Thymus (tissue), 14 donors: ENCODE measurements at places on chromosomes 4 and X. TPM values are rescaled to one million over a fixed set of nuclear protein-coding genes. Genes with fewer than 3 reads are reported as not detected.

WNK3 gene
- total RNA-seq, result 1.9 TPM

NPNT gene
- total RNA-seq, result 22.2 TPM

CCDC120 gene
- total RNA-seq, result 0.71 TPM

SERTM2 gene
- total RNA-seq, result 0.14 TPM

DNA sequence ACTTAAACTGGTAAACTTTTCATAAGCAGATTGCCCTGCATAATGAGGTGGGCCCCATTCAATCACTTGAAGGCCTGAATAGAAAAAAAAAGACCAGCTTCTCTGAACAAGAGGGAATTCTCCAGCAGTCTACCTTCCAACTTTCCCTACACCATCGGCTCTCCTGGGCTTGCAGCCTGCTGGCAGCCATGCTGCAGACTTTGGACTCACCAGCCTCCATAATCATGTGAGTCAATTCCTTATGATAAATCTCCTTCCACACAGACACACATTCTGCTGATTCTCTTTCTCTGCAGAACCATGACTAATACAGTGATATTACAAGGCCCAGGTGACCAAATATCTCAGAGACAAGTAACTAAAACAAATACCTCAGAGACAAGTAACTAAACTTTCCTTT lies 113.8 kb upstream of the WDR17 start:
- no peak overlapping the region for H3K4me3 ChIP-seq
- H3K4me1 ChIP-seq, result no peaks in the 10 kb centered on the region
- no peaks in the 10 kb centered on the region for H3K36me3 ChIP-seq
- H3K27ac ChIP-seq, result no peak overlapping the region
- DNase-seq, result no peak

- no peak overlapping the region for H3K4me3 ChIP-seq
- peaks cover 7% of the 10 kb centered on the region for H3K4me1 ChIP-seq
- H3K27me3 ChIP-seq, result no peaks in the 10 kb centered on the region
- DNase-seq, result no peak
These were observed 181.2 kb upstream of the ETNPPL start for GRCh38 chr4:108943976-108944591.

GRCh38 chrX:41289095-41289494 lies 44.9 kb upstream of the DDX3X start:
- no peak for DNase-seq
- no peaks in the 10 kb centered on the region for H3K27me3 ChIP-seq
- no peaks in the 10 kb centered on the region for H3K4me1 ChIP-seq
- no peak overlapping the region for H3K27ac ChIP-seq
- no peaks in the 10 kb centered on the region for H3K36me3 ChIP-seq

DNA sequence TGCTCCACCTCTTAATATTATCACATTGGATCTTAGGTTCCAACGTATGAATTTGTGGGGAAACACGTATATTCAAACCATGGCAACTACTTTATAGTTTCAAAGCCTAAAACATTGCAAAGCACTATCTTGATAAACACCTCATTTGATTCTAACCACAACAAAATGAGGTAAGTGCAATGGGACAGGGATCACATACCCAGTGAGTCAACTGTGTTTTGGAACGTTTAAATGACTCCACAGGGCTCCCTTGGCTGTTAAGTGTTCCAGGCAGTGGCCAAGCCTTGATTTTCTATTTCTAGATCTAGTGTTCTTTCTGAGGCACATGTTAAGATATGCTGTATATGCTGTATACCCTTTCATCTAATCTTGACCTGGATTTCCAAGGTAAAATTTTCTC lies 54.5 kb upstream of the C1QTNF7 start:
- no peaks in the 10 kb centered on the region for H3K4me1 ChIP-seq
- no peak overlapping the region for H3K27ac ChIP-seq
- no peak overlapping the region for H3K4me3 ChIP-seq
- H3K27me3 ChIP-seq, result no peaks in the 10 kb centered on the region
- DNase-seq, result no peak

- no peak for DNase-seq
- no peaks in the 10 kb centered on the region for H3K4me1 ChIP-seq
- H3K4me3 ChIP-seq, result no peak overlapping the region
- H3K36me3 ChIP-seq, result no peaks in the 10 kb centered on the region
These were observed 119.8 kb downstream of the ZNF330 start for GRCh38 chr4:141340458-141340857.

DNA sequence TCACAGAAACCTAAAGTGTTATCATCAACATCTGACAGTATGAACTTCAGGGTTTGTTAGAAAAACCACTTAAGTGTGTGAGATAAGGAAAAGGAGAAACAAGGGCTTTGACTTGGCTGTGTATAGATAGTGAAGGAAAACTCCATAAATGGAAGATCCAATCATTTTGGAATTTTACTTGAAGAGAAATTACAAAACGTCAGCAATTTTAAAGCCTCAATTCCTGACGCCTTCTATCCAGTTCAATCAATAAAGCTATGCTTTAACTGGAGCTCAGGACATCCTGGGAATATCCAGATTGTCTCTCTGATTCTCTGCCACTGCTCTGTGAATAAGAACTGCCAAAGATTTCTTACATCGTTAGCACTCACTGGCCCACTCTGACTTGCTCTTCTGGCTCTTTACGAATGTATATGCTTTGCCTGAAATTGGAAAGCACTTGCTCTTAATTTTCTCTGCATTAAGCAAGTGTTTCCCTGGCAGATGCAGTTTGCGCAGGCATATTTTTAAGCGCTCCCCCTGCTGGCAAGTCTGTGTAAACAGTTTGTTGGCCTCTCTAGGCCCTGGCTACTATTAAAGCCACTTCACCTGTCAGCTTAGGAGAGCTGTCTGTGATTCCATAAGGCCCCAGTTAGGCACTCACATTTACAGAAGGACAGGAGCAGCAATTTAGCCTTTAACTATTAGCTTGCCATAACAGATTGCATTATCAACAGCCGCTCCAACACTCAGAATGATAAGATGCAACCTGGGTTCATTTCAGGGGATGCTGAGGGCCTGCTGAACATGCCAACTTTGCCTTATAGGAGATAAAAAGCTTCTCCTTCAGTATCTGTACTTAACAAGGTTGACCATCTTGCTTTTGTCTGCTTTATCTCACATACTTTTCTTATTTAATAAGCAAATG lies 251.4 kb upstream of the DDX53 start:
- no peaks in the 10 kb centered on the region for H3K4me1 ChIP-seq
- H3K4me3 ChIP-seq, result no peak overlapping the region
- H3K27ac ChIP-seq, result no peak overlapping the region
- DNase-seq, result peak; percentile 49
- H3K27me3 ChIP-seq, result no peaks in the 10 kb centered on the region

DNA sequence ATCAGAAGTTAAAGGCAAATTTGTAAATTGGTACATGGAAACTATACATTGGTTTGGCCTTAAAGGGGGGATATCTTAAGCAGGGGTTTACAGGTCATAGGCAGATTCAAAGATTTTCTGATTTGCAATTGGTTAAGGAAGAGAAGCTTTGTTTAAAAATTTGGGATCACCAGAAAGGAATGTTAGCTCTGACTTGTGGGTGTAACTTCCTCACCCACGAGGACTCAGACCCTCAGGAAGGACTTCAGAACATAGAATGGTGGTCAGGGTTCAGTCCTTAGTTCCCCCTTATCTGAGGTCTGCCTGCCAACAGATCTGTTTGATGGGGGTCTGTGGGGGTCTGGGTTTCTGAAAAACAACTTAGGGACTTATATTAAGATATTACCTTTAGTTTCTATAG lies 427.4 kb upstream of the DIPK2B start:
- no peaks in the 10 kb centered on the region for H3K36me3 ChIP-seq
- no peaks in the 10 kb centered on the region for H3K27me3 ChIP-seq
- no peak overlapping the region for H3K27ac ChIP-seq
- no peak for DNase-seq

GRCh38 chr4:145035494-145036136 lies 62.4 kb downstream of the ANAPC10 start:
- no peak for DNase-seq
- peaks cover 14% of the 10 kb centered on the region for H3K4me1 ChIP-seq
- H3K27me3 ChIP-seq, result no peaks in the 10 kb centered on the region

GRCh38 chrX:115564243-115564642 lies 3.3 kb downstream of the PLS3 start:
- H3K36me3 ChIP-seq, result no peaks in the 10 kb centered on the region
- H3K4me1 ChIP-seq, result no peaks in the 10 kb centered on the region
- no peak overlapping the region for H3K4me3 ChIP-seq
- no peaks in the 10 kb centered on the region for H3K27me3 ChIP-seq
- no peak overlapping the region for H3K27ac ChIP-seq

DNA sequence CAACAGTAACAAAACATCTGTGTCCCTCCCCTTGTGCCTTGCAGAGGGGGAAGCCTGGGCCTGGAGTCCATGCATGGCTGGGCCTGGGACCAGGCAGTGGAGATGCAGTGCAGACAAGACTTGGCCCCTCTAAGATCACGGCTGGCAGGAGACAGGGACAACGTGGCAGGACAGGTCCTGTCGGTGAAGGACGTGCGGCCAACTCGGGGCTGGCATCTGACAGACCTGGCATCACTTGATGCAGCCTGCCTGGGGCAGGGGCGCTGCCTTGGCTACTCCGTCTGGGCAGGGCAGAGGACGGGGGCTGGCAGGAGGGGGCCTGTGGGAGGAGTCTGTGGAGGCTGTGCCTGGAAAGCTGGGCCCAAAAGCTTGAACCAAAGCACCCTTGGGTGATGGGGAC lies 112.1 kb downstream of the CPZ start:
- no peak overlapping the region for H3K27ac ChIP-seq
- H3K36me3 ChIP-seq, result no peaks in the 10 kb centered on the region
- H3K27me3 ChIP-seq, result no peaks in the 10 kb centered on the region
- no peak for DNase-seq
- no peak overlapping the region for H3K4me3 ChIP-seq

GRCh38 chr4:72629540-72629939 lies 60.5 kb upstream of the ADAMTS3 start:
- H3K4me1 ChIP-seq, result no peaks in the 10 kb centered on the region
- H3K27me3 ChIP-seq, result no peaks in the 10 kb centered on the region
- DNase-seq, result no peak
- no peaks in the 10 kb centered on the region for H3K36me3 ChIP-seq
- H3K27ac ChIP-seq, result no peak overlapping the region

- H3K36me3 ChIP-seq, result no peaks in the 10 kb centered on the region
- no peak for DNase-seq
- no peaks in the 10 kb centered on the region for H3K4me1 ChIP-seq
- H3K27me3 ChIP-seq, result no peaks in the 10 kb centered on the region
These were observed 40.8 kb upstream of the GRPR start for GRCh38 chrX:16082470-16083085.

DNA sequence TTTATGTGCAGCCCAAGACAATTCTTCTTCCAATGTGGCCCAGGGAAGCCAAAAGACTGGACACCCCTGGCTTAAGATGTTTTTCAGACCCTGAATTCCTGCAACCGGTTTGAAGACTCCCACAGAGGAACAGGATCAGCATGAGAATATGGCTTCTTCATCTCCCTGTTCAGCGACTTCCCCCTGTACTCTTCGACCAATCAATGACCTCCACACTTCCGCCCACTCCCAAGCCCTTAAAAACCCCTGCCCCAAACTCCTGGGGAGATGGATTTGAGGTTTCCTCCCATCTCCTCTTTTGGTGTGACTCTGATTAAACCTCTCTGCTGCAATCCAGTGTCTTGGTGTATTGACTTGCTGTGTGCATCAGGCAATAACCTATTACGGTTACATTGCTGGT lies 344.4 kb downstream of the NR3C2 start:
- H3K36me3 ChIP-seq, result no peaks in the 10 kb centered on the region
- H3K27ac ChIP-seq, result no peak overlapping the region
- no peaks in the 10 kb centered on the region for H3K4me1 ChIP-seq
- DNase-seq, result no peak
- no peaks in the 10 kb centered on the region for H3K27me3 ChIP-seq

- no peak for DNase-seq
- H3K27me3 ChIP-seq, result no peaks in the 10 kb centered on the region
- H3K27ac ChIP-seq, result no peak overlapping the region
- no peak overlapping the region for H3K4me3 ChIP-seq
These were observed 1057.0 kb upstream of the SLIT2 start for GRCh38 chr4:19194672-19195071.

- no peak overlapping the region for H3K27ac ChIP-seq
- no peaks in the 10 kb centered on the region for H3K36me3 ChIP-seq
- peaks cover 77% of the 10 kb centered on the region for H3K27me3 ChIP-seq
These were observed 2.8 kb upstream of the CPLX1 start for GRCh38 chr4:828641-829271.

DNA sequence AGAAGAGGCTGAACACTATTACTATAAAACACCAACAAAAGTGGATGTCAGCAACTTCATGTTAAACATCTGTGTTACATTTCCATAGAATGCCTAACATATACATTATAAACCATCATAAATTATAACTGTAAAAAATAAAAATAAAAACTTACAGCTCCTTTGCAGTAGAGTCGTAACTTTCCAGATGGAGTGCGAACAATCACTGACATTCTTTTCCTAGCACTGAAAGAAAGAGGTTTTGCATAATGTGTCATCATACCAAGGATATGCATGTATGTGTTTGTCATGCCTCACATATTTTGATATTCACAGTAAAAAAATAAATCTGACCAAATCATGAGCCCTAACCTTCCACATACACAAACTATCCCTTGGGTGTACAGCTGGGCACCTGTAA lies 113.1 kb downstream of the ATP8A1 start:
- DNase-seq, result no peak
- no peak overlapping the region for H3K27ac ChIP-seq
- H3K27me3 ChIP-seq, result no peaks in the 10 kb centered on the region

GRCh38 chr4:169272265-169272886 lies 1.6 kb upstream of the SH3RF1 start:
- no peak overlapping the region for H3K4me3 ChIP-seq
- no peaks in the 10 kb centered on the region for H3K27me3 ChIP-seq
- peaks cover 15% of the 10 kb centered on the region for H3K4me1 ChIP-seq
- no peaks in the 10 kb centered on the region for H3K36me3 ChIP-seq

DNA sequence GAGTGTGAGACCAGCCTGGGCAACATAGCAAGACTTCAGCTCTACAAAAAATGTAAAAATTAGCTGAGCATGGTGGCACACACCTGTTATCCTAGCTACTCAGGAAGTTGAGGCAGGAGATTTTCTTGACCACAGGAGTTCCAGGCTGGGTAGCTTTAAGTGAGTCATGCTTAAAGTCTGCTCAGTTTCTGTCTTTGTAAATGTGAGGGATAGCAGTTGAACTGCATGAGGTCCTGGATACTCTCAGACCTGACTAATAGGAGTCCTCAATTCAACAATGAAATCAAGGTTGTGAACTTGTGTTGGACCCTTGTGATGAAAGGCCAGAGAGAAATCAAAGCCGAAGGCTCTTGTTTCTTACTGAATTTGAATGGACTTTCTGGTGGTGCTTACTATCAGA lies 45.2 kb downstream of the STARD8 start:
- H3K36me3 ChIP-seq, result no peaks in the 10 kb centered on the region
- no peak overlapping the region for H3K4me3 ChIP-seq
- H3K27ac ChIP-seq, result no peak overlapping the region
- H3K27me3 ChIP-seq, result peaks cover 4% of the 10 kb centered on the region
- DNase-seq, result no peak
- H3K4me1 ChIP-seq, result peaks cover 25% of the 10 kb centered on the region
